ENCODE measurements at places on chromosomes 7 and 10. TPM values are rescaled to one million over a fixed set of nuclear protein-coding genes. Genes with fewer than 3 reads are reported as not detected.

GRCh38 chr10:112456533-112456932 lies 9.5 kb downstream of the VTI1A start:
- peaks cover 9% of the 10 kb centered on the region for H3K36me3 ChIP-seq
- DNase-seq: no peak

GRCh38 chr7:100866729-100867039 lies 503 bp upstream of the TRIP6 start:
- H3K27ac ChIP-seq: peak overlapping the region; percentile 98
- H3K36me3 ChIP-seq: peaks cover 36% of the 10 kb centered on the region

GRCh38 chr10:99395750-99396445 lies 34.5 kb downstream of the GOT1 start:
- peak overlapping the region; percentile 20 for H3K27ac ChIP-seq
- DNase-seq: no peak
- no peak overlapping the region for H3K4me3 ChIP-seq
- H3K27me3 ChIP-seq: peaks cover 2% of the 10 kb centered on the region
- H3K36me3 ChIP-seq: peaks cover 7% of the 10 kb centered on the region
- peaks cover 8% of the 10 kb centered on the region for H3K4me1 ChIP-seq

DNA sequence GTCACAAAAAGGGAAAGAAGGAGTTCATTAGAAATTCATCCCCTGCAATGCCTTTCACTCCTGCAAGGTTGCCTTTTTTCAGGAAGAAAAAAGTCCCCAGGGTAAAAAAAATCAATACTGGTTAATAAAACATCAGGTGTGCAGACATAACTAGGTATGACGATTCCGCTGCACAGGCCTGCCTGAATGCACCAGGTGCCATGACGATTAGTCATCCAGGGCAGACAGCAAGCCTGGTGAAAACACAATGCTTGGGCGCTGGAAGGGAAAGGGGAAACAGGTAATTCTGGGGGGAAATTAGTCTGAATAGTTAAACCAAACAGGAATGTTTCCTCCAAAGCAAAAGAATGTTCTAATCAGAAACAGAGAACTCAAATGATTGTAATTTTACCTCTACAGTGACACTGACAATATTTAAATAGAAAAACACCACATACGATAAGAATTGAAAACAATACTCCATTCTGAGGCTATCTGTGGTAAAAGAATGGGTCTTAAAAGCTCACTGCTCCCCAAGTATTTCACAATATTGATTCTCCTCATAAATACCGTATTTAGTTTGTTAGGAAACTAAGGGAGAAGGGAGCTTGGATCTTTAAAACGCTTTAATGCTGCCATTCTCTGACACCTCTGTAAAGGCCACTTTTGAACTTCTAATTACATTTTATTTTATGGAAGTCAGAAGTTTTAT lies 45.2 kb downstream of the VPS41 start:
- DNase-seq: no peak
- H3K27ac ChIP-seq: no peak overlapping the region
- no peak overlapping the region for H3K4me3 ChIP-seq
- H3K36me3 ChIP-seq: peaks cover 6% of the 10 kb centered on the region
- H3K4me1 ChIP-seq: no peaks in the 10 kb centered on the region
- no peaks in the 10 kb centered on the region for H3K27me3 ChIP-seq

- H3K27me3 ChIP-seq: peaks cover 52% of the 10 kb centered on the region
- no peak for DNase-seq
- H3K36me3 ChIP-seq: no peaks in the 10 kb centered on the region
- peaks cover 6% of the 10 kb centered on the region for H3K4me1 ChIP-seq
- no peak overlapping the region for H3K4me3 ChIP-seq
These were observed 175.3 kb downstream of the RAPGEF5 start for GRCh38 chr7:22181663-22182062.

DNA sequence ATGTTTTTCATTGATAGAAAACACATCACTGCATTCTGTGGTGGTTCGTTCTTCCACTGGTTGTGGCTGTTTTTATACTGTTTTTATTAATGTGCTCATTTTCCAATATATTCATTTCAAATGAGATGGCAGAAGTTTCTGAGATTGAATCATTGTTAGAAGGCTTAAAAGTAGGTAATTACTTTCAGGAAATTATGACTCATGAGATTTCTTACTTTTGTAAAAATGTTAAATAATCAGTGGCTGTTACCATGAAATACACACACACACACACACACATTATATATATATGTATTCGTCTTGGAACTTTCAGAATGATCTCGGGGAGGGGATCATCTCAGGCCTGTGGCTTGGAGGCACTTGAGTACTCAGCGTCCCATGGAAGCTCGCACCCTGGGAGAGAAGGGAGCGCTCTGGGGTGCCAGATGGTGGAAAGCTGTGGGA lies 66.1 kb downstream of the ZMYND11 start:
- peaks cover 2% of the 10 kb centered on the region for H3K4me1 ChIP-seq
- DNase-seq: no peak
- H3K27me3 ChIP-seq: no peaks in the 10 kb centered on the region
- H3K27ac ChIP-seq: no peak overlapping the region
- H3K4me3 ChIP-seq: no peak overlapping the region

DNA sequence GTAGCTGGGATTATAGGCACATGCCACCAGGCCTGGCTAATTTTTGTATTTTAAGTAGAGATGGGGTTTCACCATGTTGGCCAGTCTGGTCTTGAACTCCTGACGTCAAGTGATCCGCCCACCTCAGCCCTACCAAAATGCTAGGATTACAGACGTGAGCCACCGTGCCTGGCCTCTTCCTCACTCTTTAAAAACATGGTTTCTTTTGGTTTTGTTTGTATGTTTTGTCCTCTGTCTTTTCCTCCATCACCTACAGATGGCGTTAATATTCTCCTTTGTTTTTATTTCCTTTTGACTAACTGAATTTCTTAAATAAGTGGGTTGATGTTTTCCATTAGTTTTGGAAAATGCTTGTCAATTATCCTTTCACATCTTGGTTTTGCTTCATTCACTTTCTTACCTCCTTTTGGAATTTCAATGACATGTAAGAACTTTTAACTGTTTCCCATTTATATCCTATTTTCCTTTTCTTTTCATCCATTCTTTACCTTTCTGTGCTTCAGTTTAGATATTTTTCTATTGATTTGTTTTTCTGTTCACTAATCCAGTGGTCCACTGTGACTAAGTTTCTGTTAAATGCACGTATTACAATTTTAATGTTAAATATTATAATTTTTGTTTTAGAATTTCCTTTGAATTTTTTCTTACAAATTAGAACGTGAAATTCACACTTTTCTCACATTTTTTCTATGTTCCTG lies 104.1 kb downstream of the ZNF467 start:
- DNase-seq: no peak
- no peaks in the 10 kb centered on the region for H3K36me3 ChIP-seq
- H3K27ac ChIP-seq: no peak overlapping the region
- H3K4me3 ChIP-seq: no peak overlapping the region

DNA sequence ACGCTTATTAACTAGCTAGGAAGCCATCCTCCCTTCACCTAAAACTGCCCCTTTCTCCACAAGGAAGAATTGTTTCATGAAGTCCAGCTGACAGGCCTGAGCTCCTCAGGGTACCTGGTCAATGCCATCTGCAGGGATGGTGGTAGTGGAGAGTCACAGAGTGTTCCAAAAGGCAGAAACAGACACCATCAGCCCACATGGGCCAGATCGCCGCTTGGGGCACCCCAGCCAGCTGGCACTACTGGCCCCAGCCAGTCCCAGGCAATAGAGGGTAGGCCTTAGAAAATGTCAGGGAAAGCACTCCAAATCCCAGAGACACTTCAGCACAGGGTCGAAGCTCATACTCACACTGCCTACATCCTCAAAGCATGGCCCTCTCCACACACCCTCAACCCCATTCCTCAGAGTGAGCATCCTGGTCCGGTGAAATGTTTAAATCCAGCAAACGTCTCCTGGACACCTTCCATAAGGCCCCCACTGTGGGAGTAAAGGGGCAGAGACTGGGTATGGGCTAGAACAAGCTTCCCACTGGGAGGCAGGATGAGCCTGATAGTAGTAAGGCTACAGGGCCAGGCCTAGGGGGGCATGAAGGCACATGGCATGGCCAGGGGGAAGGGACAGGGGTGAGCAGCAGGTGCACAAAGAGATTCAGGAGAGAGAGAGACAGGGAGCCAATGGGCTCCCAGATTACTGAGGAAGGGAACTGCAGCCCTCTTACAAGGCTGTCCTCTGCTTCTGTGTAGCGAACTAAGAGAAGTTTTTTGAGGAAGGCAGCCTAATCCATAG lies 1.9 kb downstream of the LRRC20 start:
- peak overlapping the region; percentile 91 for H3K4me3 ChIP-seq
- peaks cover 2% of the 10 kb centered on the region for H3K27me3 ChIP-seq
- peaks cover 11% of the 10 kb centered on the region for H3K4me1 ChIP-seq
- H3K36me3 ChIP-seq: peaks cover 4% of the 10 kb centered on the region

DNA sequence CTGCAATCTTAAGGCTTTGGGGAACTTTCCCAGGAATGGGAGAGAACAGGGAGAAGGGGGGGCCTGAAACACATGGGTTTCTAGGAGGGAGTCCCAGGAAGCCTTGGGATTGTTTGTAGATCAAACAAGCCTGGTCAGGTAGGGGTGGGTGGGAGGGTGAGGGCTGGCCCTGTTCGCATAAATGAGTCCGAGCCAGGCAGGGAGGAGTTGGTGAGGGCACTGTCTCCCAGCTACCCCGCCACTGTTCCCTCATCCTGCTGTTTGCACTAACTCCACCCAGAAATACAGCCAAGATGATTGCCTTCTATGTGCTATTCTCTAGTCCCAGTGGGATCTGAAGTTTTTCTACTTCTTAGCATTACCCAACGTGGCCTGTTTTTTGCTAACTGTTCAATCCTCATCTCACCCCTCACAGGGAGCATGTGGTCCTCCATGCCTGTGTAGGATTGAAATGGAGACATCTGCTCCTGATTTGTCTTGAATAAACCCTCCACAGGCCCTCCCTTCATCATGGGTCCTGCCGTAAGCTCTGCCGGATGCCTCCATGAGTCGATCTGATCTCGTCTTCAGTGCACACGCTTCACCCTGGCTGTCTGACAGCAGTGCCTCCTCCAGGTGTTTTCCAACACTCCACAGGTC lies 257.0 kb downstream of the COBL start:
- no peaks in the 10 kb centered on the region for H3K27me3 ChIP-seq
- H3K36me3 ChIP-seq: no peaks in the 10 kb centered on the region
- no peak overlapping the region for H3K27ac ChIP-seq
- no peak for DNase-seq
- H3K4me3 ChIP-seq: no peak overlapping the region

DNA sequence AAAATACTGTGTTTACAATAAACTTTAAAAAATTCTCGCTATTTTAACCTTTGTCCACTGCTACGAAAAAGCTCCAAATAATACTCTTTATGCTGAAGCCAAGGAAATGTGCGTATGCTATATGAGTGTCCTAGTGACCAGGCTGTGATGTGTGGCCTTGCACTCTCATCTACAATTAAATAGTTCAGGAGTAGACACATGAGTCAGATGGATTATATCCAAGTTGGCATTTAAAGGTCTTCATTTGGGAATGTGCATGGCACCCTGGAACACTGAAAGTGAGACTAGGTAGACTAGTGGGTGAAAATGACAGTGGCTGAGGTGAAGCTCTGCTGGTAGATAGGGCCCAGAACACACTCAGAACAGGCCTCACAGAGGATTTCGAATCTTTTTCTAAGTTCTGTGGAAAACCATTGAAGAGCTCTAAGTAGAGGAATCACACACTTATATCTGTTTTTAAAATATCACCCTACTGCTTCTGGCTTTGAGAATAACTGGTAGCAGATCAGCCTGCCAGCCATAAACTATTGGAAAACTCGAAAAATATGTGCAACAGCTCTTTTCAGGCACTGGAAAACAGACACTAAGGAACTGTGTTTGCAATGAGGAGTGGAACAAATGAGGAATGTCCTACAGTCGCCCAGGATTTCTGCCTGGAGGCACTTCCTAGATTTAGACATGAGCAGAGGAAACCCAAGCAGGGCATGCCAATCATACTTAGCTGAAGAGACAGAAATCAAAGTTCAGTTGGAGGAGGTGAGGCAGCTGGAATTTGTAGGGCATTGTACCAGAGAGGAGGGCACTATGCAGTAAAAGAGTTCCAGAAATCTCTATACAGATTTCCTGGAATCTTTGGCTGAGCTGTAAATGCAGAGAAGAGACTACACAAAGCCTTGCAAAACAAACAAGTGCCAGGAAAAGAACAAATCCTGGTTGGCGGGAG lies 603.8 kb upstream of the LRRTM3 start:
- H3K27ac ChIP-seq: no peak overlapping the region
- no peaks in the 10 kb centered on the region for H3K27me3 ChIP-seq
- DNase-seq: no peak
- H3K36me3 ChIP-seq: no peaks in the 10 kb centered on the region

GRCh38 chr10:74027702-74028101 lies 29.8 kb downstream of the VCL start:
- H3K4me3 ChIP-seq: no peak overlapping the region
- H3K27me3 ChIP-seq: no peaks in the 10 kb centered on the region
- H3K4me1 ChIP-seq: peaks cover 20% of the 10 kb centered on the region
- H3K36me3 ChIP-seq: peaks cover 11% of the 10 kb centered on the region

HOXA1 gene
- total RNA-seq: 0.09 TPM

VIPR2 gene
- 1.7 TPM for total RNA-seq

Data from activated CD4-positive, alpha-beta T cell treated with anti-CD3 and anti-CD28 coated beads, Interleukin-2, amount 10 ng/mL, durations not matched to agents 24 days and 14 days (primary cell).